AG09319 (cell line): ENCODE measurements at places on chromosomes 12 and 14.

DNA sequence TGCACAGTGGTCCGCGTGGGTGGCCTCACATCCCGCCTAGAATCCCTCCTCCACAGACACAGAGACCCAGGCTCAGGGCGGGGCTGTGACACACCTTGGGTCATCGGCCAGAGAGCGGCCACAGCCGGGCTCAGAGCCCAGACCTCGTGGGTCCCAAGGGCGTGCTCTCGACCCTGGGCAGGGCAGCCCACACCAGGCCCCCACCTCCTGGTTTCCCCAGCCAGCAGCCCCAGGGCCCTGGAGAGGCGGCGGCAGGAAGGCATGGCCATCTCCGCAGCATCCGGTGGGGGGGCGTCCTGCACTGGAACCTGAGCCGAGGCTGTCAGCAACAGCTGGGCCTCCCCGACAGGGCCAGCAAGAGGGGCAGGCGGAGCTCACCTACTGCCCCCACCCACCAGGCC lies 15.2 kb downstream of the JAG2 start:
- no peak for DNase-seq

- no peak for DNase-seq
These were observed 29.4 kb downstream of the TTC9 start for GRCh38 chr14:70670992-70671651.

GRCh38 chr12:26177283-26177682 lies 18.1 kb upstream of the SSPN start:
- no peak for DNase-seq

GRCh38 chr14:87203346-87203745 lies 789.6 kb downstream of the GALC start:
- no peak for DNase-seq

DNA sequence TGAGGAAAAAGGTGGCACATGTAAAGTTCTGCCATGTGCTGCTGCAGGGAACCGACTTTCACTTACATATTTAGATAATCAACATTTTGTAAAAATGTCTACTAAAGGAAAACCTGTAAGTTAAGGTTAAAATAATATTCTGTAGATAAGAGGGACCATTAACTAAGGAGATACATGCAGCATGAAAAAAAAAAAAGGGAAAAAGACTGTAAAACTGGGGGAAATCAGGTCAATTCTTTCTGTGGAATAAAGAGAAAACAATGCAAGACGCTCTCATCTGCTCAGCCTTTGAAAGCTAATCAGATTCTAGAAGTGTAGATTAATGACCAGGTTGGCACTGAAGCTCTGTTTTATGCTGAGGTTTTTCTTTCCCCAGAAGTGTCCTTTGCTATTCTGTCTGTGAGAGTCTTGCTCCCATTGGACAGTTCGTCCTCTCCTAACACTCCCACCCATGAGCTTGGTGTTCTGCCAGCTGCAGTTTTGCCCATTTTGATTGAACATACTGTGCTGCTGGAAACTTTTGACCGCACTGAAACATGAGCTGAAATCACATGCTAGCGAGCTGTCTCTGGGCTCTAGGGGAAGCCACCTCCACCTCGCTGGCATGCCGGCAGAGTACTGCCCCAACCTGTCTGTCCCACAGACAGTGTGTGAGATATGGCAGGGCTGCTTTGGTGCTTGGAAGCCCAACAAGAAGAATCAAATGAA lies 39.7 kb downstream of the PPTC7 start:
- DNase-seq: peak; percentile 64

- no peak for DNase-seq
These were observed 490.4 kb upstream of the ATP2B1 start for GRCh38 chr12:90199006-90199405.

GRCh38 chr12:107105410-107105703 lies 12.0 kb upstream of the CRY1 start:
- DNase-seq: no peak

DNA sequence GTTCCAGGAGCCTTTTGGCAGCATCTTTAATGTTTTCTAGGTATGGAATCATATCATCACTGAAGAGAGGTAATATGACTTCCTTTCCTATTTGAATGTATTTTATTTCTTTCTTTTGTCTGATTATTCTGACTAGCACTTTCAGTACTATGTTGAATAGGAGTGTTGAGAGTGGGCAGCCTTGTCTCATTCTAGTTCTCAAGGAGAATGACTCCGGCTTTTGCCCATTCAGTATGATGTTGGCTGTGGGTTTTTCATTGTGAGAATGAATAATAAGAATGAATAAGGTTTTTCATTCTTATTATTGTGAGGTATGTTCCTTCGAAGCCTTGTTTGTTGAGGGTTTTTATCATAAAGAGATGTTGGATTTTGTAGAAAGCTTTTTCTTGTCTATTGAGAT lies 98.9 kb downstream of the GPHN start:
- DNase-seq: no peak

- DNase-seq: no peak
These were observed 60.8 kb upstream of the HSPB8 start for GRCh38 chr12:119117936-119118335.

DNA sequence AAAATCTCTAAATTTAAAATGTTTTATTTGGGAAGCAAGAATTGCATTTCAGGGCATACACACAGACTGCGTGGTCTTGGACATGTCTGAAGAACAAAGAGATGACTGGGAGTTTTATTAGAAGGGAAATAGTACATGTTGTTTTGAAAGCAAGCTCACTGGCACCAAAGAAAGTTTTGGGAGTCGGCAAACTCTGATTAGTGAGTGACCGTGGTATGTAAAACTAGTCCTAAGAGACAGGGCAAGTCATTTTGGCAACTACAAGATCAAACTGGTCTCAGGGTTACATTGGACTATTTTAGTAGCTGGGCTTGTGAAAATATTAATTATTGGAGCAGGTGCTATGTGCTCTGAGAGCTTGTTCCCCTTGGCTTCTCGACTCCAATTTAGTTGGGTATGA lies 14.9 kb downstream of the TMEM116 start:
- no peak for DNase-seq

- no peak for DNase-seq
These were observed 46.0 kb downstream of the CACNA2D4 start for GRCh38 chr12:1872448-1872847.

- no peak for DNase-seq
These were observed 5.6 kb upstream of the GOLGA3 start for GRCh38 chr12:132834181-132834711.

- no peak for DNase-seq
These were observed 11.4 kb downstream of the MCRS1 start for GRCh38 chr12:49556391-49557186.
